ENCODE measurements at places on chromosomes 4 and X.

- no peak for DNase-seq
Observed at GRCh38 chr4:56099378-56099786, 150.6 kb downstream of the CEP135 start.

DNA sequence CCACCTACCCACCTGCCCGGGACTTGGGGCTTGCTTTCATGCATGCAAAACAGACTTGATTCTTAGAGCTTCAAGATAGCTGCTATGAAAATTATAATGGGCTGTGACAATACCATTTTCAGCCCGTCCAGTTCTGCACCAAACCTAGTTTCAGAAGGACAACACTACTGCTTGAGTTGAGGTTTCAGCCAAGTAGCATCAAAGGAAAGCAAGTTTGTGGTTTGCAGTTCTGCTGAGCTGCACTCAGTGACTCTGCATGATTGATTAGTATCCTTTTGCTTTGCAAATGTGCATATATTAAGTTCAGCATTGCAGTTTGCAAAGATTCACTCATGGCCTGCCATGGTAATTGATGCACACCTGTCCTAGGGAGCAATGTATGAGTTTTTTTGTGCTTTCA is 442.7 kb downstream of the RPA4 start:
- no peak for DNase-seq

DNA sequence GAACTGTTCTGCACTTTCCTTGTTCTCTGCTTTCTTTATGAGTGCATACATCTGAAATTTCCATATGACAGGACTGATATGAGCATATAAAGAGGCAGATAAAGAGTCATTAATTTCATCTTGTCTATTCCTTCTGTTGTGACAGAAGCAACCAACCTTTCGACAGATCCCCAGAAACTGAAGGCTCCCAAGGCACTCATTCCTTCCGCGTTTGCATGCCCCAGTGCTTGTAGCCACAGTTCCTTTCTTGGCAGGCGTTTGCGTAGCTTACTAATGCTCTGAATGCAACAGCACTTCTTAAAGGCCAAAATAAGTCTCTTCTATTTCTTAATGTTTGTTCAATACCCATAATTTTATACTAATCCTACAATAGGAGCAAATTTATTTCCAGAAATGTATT is 94.0 kb upstream of the TBL1X start:
- no peak for DNase-seq

DNA sequence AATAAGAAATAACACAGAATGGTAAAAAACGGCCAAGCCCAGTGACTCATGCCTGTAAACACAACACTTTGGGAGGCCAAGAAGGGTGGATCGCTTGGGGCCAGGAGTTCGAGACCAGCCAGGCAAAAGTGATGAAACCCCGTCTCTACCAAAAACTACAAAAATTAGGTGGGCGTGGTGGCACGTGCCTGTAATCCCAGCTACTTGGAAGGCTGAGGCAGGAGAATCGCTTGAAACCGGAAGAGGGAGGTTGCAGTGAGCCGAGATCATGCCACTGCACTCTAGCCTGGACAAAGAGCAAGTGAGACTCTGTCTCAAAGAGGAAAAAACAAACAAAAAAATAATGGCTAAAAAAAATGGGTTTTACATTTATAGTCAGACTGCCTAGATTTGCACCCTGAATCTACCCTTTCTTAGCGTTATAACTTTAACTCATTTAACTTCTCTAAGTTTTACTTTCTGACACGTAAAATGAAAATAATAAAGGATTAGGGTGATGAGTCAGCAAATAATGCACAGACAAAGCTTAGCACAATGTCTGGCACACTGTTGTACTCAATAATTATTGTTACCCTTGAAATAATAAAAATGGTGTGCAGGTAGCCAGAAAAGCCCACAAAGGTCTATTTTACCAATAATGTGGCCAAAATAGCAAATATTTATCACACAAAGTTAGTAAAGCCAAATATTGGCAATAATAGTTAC is 55.0 kb downstream of the ATP11C start:
- DNase-seq: no peak

DNA sequence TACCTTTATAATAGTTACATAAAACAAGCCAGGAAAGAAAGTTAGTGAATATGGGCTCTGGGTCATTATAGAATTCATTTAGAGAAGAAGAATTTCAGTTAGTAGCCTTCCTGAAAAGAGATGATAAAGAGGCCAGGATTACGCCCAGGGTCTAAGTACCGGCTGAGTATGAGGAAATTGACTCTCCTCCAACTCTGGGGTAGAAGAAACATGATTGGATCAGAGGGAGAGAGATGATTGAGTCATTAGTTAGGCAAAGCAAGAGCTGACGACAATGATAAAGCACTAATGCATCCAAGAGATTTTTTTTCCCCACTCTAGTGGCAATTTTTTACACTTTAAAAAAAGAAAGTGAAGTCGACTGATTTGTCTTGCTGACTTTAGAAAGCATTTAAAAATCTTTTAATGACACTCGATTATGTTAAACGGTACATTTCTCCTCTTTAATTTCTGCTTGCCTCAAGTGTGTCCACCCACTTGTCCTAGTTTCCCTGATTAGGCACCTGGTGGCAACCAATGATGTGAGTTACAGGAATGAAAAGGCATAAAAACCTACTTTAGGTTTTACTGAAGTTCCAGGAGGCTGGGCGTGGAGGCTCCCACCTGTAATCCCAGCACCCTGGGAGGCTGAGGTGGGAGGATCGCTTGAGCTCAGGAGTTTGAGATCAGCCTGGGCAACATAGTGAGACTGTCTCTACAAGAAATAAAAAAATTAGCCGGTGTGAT is 37.3 kb upstream of the IGFBP7 start:
- DNase-seq: no peak

DNA sequence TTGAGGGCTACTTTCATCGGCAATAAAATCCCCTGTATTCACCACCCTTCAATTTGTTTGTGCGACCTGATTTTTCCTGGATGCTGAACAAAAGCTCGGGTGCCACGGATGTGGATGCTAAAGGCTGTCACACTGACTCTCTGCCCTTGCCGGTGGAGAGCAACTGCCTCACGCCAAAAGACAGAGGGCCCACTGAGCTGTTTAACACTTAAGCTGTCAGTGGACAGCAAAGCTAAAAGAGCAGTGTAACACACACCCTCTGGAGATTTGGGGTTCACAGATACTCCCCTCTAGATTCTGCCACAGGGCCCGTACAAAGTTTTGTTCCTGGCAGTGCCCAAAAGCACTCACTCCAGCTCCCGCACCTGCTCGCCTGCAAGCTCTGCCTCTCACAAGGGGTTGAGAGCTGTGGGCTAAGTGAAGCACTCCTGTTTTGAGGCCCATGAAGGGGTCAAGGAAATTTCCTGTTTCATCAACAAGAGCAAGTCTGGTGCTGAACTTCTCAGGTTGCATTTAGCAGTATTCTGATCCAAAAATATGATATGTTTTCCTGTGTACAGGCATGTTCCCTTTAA is 1571.9 kb downstream of the ADGRL3 start:
- DNase-seq: no peak

DNA sequence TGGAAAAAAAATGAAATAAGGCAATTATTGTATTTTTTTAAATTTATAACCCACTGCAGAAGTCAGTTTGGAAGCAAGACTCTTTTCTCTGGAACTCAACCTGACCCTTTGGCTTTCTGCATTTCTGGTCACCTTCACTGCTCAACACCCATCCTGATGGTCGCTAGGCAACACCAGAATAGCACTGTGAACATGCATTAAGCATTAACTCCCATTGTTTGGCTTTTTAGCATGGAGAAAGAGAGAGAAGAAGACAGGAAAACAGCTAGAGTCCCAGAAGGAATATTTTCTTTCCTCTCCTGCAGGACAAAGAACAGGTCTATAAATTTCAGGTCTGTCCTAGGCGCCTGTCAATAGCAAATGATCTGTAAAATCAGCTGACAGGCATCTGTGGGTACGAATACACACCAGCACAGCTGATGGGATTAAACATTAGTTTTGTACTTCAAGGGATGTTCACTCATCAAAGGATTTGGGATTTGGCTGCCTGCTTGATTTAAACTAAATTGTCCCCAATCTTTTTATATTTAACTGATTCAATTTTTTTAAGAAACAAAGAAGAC is 137.2 kb upstream of the ETNPPL start:
- DNase-seq: no peak

DNA sequence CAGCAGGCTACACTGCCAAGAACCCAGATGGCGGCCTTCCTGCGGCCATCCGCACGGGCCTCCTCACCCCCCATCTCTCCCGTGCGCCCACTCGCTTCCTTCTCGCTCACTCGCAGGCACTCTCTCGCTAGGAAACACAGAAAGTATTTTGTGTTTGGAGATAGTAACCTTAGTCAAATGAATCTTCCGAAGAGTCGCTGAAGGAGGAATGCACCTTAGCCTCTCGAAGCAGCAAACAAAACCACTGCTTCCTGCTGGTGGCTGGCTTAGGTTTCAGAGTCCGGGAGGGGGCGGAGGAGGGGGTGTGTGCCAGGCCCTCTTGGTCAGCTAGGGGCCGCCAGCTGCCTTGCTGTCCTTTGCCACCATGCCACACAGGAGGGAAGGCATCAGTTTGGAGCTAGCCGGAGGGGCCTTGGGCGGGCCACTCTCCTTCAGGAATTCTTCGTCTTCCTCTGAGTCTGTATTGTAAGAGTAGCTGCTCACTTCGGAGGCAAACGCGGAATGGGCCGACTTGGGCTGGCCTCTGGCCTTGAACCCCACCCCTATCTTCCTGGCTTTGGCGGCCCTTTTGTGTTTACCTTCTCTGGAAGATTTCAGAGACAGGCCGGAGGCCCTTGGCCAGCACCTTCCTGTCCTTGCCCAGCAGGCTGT is 73.2 kb upstream of the UCP1 start:
- no peak for DNase-seq

GRCh38 chr4:785332-786073 is 40.4 kb downstream of the CPLX1 start:
- no peak for DNase-seq

DNA sequence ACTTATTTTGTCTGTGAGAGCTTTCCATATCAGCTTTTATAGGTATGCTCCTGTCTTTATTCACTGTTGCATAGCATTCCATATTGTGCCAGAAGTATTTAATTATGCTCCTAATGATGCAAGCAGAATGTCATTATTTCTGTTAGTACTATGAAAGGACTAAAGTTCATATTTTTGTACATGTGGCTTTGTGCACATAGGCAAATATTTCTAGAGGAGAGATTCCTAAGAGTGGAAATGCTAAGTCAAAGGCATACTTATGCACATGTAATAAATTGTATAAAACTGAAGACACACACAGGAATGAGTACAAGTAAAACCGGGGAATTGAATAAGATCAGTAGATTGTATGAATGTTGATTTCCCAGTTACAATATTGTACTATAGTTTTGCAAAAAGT is 1.9 kb upstream of the ASB9 start:
- no peak for DNase-seq

GRCh38 chr4:125703443-125703842 is 388.7 kb downstream of the FAT4 start:
- no peak for DNase-seq

DNA sequence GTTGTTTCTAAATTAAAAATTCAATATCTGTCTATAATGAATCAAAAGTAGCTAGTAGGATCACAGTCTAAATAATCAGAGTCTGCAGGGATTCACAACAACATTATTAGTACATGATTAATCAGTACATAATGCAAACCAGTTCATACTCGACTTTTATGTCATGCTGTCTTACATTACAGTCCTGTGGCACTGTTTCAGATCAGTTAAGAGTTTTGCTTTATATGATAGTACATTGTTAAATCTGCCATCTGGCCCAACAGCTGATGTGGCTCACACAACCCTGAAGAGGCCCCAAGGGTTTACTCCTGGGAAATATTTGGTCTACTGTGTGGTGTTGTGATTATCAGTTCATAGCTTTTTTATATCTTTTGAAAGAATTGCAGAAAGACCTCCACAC is 247.1 kb upstream of the ETNPPL start:
- no peak for DNase-seq

- DNase-seq: no peak
Observed at GRCh38 chr4:93825551-93826216, 2.9 kb upstream of the ATOH1 start.

DNA sequence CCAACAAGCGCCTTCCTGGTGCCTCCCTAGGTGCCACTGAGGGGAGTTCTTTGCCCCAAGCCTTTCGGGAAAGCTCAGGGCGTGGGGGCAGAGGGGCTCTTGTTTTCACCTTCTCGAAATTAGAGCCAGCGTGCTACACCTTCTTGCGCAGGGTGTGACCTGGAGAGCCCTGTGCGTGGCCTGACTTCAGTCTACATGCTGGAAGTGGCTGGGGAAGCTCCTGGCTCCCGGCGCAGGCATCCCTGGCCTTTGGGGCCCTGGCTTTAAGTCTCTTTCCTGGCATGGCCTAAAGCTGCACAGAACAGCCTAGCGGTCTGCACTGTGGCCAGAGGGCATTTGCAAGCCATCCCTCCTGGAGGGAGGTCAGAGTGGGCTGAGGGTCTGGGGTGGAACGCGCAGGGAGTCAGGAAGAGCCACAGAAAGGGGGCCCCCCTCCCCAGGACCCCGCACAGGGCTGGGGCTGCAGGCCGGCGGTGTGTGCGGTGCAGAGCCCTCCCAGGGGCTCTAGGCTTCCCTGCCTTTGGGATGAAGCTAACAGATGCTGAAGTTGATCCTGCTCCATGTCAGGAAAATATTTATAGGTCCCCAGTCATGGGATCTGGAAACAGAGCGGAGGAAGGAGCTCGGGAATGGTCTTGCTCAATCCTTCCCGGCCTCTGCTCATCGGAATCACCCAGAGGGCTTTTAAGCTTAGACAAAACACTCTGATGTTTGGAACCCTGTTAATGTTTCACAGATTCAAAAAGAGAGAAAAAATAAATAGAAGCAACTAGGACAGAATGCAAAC is 781 bp upstream of the SPON2 start:
- DNase-seq: peak; percentile 46

DNA sequence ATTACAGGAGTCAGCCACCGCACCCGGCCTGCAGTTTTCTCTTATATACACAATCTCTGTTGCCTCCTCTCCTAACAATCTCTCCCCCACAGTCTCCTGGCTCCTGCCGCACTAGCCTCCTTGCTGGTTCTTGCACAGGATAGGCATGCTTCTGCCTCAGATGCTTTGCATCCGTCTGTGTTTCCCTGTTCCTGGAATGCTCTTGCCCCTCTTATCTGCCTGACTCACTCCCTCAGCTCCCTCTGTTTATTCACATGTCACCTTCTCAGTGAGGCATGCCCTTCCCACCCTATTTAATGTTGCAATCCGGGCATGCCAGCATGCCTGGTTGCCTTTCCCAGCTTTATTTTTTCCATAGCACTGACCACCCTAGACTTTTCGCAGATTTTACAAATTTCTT is 161.9 kb downstream of the PHF8 start:
- no peak for DNase-seq

DNA sequence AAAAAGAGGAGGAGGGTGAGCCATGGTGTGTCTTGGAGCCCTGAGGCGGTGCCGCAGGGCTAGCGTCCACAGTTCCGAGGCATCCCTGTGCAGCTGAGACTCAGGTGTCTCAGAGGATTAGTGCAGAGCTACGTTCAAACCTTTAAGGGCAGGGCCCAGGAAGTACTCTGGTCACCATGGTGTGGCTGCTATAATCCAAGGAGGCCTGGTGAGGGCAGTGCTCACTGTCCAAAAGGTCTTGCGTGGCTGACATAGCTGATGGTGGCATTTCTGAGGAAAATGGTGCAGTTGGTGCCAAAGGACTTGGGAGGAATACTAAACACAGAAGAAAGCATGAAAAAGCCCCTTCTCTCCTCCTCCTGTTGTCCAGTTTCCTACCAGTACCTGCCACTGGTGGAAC is 146.9 kb downstream of the DCHS2 start:
- DNase-seq: no peak

- DNase-seq: no peak
Observed at GRCh38 chr4:123977641-123978081, 581.1 kb downstream of the SPRY1 start.

- DNase-seq: peak; percentile 17
Observed at GRCh38 chr4:53476232-53477037, 99.0 kb downstream of the FIP1L1 start.

Measured in brain pericyte (primary cell).